ENCODE measurements at places on chromosomes 6 and 20.

DNA sequence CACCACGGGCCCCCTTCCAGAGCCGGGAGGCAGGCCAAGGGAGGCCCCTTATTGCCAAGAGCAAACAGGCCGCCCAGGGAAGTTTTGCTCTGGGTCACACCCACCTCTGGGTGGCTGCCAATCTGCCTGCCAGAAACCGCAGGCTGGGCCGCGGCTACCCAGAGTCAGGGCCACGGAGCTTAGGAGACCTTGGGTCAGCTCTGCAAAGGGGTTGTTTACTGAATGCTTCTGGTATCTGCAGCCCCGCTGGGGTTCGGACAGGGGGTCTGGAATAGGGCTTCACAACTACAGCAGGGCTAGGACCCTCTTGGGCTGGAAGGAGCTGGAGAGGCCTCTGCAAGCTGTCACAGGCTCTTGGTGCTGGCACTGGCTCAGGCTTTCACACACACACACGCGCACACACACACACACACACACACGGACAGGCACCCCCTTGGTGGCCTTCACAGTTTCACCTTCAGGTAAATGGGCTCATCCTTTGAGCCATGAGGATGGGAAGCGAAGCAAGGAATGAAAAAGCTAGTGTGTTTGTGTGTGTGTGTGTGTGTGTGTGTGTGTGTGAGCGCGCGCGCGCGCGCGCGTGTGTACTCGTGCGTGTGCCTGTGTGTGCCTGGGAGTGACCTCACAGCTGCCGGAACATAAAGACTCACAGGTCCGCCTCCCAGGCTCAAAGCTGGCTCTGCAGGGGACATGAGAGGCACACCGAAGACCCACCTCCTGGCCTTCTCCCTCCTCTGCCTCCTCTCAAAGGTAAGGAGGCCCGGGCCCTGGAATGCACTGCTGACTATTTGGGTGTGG lies at the start of gene CCN5:
Gene CCN5 (plus strand): TSS at position 669 of the 798 bp plus-strand sequence. CDS start 22 bp downstream, at position 691.
- DNase-seq, result no peak

DNA sequence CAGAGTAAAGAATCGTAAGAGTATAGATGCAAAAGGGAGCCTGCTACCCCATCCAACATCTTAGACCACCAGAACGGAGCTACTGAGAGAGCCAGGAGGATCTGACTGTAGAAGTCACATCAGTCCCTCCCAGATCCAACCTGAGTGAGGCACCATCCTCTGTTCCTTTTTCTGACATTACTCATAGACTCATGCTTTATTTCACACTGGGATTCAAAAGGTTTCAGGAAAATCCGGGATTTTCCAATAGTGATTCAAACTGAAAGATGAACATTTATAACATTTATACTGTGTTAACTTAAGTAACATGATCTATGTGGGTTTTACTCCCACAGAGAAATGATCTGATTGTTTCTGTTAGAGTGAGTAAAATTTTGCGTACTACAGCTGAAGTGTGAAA lies 868.6 kb upstream of the GJE1 start:
- DNase-seq, result no peak

DNA sequence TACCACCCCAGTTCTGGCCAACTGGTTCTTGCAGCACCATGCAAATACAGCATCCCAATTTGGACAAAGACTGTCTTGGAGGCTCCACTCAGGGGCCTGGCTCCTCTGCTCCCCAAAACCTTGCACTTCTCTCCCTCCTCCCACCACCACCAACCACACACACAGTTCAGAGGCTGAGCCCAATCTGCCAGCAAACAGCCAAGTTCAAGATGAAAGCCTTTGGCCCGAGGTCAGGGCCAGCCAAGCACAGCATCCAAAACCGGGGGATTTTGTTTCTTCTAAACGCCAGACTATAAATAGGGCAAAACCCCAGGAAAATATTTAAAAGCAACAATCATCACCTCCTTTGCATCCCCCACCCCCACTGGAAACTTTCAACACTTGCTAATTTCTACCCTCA lies 5.7 kb downstream of the KCNK5 start:
- no peak for DNase-seq

DNA sequence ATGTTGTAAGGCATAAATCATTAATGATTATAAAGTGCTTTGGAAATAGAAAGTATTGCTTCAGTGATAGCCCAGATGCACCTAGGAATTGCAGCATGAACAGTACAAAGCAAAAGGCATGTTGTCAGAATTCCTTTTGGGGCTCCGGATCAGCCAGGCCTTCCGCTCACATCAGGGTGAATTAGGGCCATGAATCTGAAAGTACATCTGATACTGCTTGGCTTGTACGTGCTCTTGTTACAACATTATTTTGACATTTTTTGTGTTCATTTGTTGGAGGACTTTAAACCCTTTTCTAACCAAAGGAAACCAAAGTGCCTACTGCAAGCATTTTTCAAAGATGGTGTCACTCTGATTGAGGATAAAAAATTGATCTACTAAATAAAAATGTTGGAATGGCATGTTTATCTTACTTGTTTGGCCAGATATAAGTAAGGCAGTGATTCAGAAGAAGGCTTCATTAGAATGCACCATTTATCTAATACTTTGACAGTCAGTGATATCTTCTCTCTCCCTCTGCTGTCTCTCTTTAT lies 1005.6 kb upstream of the FLRT3 start:
- DNase-seq, result no peak

GRCh38 chr20:59652381-59652780 lies 48.0 kb downstream of the PHACTR3 start:
- DNase-seq, result no peak

DNA sequence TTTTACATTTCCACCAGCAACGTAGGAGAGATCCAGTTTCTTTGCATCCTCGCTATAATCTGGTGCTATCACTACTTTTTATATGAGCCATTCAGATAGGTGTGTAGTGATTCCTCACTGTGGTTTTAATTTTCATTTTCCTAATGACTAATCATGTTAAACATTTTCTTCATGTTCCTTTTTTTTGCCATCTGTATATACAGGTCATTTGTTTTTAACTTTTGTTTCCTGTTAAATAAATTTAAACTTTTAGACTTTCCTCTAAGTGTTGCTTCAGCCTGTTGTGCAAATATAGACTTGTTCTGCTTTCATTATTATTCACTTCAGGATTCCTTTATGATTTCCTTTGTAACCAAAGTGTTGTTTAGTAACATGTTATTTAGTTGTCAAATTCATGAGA lies 697.4 kb downstream of the PTPRT start:
- DNase-seq, result no peak

DNA sequence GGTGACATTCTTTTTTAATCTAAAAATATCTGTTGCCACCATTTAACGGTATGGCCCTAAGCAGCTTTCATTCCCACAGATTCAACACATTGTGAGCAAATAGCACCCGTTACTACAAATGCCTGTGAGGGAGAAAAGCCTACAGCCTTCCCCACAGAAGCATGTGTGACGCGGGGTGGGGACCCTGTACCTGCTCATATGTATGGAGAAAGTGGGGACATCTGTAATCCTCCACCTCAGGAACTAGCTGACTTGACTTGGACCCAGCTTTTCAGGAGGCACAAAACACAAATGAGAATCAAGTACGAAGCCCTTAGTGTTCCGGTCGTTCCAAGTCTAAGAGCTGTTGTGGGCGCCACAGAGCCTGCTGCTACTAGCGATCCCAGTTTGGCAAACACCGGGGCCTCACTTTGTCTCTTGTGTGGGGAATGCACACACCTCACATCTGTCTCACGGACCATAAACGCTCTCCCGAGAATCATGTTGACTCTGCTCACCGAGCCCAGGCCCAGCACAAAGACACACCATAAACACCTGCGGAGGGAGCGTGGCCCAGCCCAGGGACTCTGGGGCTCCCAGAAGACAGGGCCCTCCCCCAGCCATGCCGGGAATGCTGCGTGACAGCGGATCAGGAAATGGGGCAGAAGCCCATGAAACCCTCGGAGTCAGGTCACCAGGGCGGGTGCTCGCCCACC lies 21.6 kb downstream of the DLL1 start:
- DNase-seq, result no peak

Measured in endothelial cell (in vitro differentiated cells).